ENCODE measurements at places on chromosomes 5 and 9.

DNA sequence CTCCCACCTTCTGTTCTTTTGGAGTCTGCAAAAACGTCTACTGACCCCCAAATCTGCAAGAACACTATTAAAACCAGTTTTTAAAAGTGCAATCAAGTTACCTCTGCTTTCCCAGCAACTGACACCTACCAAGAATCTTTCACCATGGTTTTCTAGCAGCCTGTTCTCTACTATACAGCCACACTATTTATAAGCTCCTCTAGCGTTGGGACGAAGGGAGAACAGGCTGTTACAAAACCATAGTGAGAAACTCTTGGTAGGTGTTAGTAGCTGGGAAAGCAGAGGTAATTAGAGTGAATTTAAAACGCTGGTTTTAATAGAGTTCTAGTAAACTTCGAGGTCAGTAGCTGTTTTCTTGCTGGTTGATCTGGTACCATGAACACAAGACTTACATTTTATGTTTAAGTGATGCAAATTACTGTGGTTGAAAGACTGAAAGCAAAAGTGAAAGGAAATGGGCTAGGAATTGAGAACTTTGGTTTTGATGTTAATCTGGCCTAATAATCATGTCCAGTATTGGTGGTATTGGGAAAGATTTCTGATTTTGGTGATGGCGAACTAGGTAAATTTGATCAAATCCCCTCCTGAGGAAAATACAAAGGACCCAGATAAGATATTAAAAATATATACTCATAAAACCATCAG is 5.3 kb downstream of the MROH2B start:
- DNase-seq, result no peak

GRCh38 chr9:109455861-109456260 is 42.2 kb downstream of the PTPN3 start:
- no peak for DNase-seq

DNA sequence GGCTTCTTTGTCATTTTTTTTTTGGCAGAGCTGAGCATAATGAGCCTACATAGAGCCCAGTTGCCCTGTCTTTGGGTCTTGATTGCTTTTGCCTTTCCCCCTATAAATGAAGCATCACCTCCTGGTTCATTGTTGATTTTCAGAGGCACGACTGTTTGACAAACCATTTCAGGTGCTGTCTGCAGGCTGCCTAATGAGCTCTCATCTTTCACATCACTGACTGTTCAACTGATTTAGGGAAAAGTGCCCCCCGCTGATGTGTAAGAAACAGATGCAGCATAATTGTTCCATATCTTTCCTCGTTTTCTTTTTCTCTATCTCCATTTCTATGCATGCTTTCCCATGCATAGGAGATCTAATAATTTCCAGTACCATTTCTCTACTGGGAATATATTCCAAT is 338.6 kb downstream of the TMEM38B start:
- no peak for DNase-seq

GRCh38 chr5:76086095-76086494 is 2.9 kb downstream of the SV2C start:
- DNase-seq, result no peak

DNA sequence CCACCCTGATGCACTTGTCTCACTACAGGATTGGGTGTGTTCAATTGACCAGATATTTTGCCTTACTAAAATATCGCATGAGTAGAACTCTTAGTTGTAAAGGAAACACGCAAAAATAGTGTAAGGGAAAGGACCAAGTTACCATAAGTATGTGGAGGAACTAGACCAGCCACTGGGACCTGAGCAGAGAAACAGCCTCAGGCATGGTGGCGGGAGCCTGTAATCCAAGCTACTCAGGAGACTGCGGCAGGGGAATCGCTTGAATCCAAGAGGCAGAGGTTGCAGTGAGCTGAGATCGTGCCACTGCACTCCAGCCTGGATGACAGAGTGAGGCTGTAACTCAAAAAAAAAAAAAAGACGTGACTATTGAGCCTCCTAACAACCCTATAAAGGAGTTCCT is 117.9 kb upstream of the SPATA31C2 start:
- DNase-seq, result no peak

- no peak for DNase-seq
These were observed 4.1 kb upstream of the MCCC2 start for GRCh38 chr5:71582945-71583584.

GRCh38 chr5:3736926-3737325 is 141.3 kb downstream of the IRX1 start:
- no peak for DNase-seq

- DNase-seq, result no peak
These were observed 57.9 kb upstream of the ANKH start for GRCh38 chr5:14929293-14930065.

- no peak for DNase-seq
These were observed 38.8 kb upstream of the ANXA2R start for GRCh38 chr5:43078956-43079355.

GRCh38 chr9:109801484-109801883 is 21.5 kb downstream of the PALM2AKAP2 start:
- DNase-seq, result no peak

DNA sequence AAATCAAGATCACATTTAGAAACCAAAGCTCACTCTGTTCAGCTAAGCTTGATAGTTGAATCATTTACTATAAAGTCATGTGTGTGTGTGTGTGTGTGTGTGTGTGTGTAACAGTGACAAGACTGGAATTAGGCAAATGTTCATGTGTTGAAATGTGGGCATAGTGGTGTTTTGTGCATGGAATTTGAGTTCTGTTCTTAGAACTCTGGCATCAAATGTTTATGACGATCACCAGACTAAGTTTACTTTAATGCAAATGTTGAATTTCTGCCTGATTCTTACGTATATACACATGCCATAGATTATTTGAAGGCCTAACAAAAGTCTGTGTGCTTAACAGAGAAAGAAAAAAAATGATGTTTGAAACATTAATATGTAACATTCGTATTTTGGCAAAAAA is 72.8 kb upstream of the COL5A1 start:
- DNase-seq, result no peak

DNA sequence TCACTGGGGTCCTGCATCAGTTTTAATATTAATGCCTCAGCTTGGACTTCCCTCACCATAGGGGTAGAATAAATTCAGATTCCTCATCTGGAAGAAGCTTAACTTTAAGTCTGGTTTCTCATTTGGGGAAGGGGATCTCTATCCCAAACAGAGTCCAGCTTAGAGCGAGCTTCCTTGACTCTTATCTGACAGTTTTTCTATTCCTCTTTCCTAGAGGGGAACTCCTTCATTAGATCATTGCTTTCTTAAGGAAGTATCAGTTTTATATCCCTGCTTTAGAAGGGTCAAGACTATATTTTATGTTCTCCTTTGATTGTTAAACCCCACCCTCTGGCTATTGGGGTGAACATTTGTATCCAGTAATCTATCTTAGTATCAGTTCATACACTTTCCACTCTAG is 24.2 kb upstream of the CDC42SE2 start:
- no peak for DNase-seq

- no peak for DNase-seq
These were observed 19.9 kb downstream of the TPPP start for GRCh38 chr5:673161-673830.

DNA sequence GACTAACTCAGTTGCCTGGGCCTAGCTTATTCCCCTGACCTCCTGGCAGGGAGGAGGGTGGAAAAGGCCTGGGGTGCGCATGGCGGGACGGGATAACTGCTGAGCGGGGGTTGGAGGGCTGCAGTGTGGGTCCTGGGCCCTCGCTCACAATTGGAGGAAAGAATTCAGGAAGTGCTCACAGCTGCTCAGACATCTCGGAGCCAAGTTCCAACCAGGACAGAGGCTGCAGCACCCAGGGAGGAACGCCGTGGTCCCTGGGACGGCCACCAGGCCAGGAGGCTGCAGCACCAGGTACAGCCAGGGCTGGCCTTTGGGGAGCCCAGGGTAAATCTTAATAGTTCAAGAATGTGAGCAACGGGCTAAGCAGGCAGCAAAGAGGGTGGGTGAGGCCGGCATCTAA is at the start of gene SPAAR:
TSS of gene SPAAR (plus strand) at position 217 of the 400 bp plus-strand sequence. CDS start 974 bp downstream, outside the sequence.
- DNase-seq, result no peak

DNA sequence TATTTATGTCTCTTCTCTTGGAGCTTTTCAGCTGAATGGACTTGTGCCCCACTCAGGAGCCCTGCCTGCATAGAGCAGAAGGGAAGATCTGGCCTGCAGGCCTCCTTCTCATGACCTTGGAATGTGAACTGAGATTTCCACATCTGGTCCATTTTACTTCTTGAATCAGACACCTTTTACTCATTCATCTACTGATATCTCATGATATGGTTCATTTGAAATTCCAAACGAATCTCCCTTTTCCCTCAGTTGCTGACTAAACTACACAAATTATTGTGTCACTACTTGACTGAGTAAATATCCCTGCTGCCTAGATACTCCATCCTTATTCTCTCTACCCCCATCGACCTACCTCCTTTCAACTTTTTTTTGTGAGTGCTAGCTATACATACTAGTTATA is 138.7 kb downstream of the PLCXD3 start:
- no peak for DNase-seq

- DNase-seq, result no peak
These were observed 1001.9 kb upstream of the NUDT12 start for GRCh38 chr5:104564530-104564929.

DNA sequence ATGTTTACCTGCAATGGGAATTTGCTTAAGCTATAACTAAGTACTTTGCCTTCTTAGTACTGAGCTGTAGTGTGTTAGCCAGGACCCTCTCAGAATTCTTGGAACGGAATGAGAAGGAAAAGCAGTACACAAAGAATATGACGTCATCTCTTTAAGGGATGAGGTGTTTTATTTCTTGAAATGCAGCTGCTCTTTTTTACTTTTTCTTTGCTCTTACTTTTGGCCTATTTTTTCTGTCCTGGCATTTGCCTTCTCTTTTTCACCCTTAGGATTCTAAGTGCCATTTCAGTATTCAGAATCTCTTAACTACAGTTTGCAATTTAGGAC is 10.1 kb downstream of the KIF2A start:
- DNase-seq, result no peak

DNA sequence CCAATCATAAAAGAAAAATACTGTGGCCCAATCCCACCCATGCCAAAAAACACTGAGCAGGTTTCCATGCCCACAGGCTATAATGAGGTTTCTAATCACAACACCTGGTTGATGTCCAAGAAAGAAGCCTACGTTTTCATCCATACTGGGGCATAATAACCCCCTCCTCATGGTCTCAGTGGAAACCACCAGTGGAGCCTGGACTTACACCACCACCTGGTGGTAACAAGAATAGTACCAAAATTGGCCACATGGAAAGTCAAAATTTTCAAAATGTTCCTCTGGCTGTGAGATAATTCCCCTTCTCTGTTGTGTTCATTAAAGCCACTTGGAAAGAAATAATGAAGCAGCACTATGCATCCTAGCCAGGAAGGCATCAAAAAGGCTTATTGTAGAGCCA is 687.3 kb upstream of the ST8SIA4 start:
- DNase-seq, result no peak

- no peak for DNase-seq
These were observed 74.8 kb downstream of the ICE1 start for GRCh38 chr5:5497152-5497788.

DNA sequence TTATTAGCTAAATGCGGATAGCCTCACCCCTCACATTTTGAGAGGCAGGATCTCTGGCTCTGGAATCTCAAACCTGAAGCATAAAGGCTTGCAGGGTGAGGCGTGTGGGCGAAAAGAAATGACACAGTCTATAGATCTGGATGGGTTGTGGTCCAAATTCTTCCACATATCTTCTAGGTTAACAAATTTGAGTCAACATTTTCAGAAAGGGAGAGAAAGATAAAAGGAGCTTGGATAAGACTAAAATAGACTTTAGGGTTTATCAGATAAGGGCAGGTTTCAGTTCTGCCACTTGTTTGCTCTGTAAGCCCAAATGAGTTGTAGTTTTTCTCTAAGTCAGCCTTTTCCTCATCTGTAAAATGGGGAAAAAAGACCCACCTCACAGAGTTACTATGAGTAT is 220.9 kb downstream of the TRIM32 start:
- DNase-seq, result no peak

DNA sequence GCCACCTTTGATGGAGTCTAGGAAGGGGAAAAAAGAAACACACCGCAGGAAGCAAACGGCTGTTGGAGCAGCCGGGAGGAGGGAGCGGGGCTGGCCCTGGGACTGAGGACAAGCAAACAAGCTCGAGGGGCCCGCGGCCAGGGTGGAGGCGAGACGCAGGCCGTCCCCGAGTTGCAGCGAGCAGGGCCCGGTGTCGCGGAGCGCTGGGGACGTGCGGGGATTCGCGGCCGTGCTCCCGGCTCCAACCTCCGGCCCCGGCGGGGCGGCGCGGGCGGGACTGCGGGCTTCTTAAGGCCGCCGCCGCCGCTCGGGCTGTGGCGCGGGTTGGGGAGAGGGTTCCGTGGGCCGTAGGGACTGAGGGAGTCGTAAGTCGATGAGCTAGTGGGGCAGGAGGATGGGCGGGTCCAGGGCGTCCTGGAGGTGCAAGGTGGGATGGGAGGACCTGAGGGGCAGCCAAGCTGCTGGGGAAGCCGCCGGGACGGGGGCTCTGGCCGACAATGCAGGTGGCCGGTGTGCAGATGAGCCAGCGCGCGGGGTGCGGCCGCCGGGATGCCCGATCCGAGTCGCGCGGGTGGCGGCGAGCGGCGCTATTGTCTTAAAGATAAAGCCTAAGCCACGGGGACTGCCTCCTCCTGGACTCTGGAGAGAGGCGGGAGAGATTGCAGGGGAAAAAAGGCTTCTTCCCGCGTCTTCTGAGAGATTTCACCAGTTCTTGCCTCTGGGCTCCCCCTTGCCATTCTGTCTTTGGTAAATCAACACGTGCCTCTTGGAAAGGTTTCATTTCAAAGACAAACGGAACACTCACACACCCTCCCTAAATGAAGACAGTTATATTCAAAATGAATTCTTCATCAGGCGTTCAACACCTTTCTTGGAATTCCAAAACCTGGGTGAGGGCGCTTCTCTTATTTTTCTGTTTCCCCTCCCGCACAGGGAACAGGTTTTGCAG is 1.6 kb upstream of the HAPLN1 start:
- no peak for DNase-seq

DNA sequence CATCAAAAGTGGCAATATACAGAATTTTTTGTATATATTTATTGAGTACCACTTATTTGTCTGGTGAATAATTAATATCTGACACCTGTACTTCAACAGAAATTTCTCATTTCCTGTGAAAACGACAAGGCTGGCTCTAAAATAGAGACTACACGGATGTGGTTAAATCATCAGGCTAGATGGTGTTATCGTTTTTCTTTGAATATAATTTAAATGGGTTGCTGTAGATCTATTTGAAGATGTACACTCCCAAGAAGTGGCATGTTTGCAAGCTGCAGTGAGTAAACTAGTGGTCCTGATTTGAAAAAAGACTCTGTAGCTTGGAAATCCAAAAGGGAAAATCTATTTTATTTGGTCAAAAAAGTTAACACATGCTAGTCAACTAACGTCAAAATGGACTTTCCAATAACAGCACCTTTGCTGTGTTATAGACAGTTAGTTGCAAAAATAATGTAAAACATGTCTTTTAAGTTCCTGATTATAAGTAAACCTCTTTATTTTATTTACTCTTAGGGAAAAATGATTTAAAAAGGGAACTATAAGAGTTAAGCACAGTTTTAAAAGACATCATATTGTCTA is 13.8 kb downstream of the ST8SIA4 start:
- no peak for DNase-seq

GRCh38 chr5:140251527-140251973 is 51.4 kb downstream of the PFDN1 start:
- peak; percentile 70 for DNase-seq
